ENCODE measurements at places on chromosomes 12 and 14.

DNA sequence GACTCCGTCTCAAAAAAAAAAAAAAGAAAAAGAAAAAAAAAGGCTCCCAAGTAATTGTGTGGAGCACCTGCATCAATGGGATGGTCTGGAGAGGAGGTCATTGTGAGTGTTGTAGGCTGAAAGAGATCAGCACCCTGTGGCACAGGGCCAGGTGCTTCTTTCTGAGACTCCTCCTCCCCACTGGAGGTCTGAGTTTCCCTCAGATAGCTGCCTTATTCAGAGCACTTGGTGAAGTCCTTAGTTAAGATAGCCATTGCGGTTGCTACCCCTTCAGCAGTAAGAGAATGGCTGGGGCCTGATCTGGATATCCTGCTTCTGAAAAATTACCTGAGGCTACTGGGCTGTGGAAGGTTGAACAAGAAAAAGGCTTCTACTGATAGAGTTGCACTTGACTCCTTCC is 69.8 kb downstream of the ANO6 start:
- DNase-seq = no peak

DNA sequence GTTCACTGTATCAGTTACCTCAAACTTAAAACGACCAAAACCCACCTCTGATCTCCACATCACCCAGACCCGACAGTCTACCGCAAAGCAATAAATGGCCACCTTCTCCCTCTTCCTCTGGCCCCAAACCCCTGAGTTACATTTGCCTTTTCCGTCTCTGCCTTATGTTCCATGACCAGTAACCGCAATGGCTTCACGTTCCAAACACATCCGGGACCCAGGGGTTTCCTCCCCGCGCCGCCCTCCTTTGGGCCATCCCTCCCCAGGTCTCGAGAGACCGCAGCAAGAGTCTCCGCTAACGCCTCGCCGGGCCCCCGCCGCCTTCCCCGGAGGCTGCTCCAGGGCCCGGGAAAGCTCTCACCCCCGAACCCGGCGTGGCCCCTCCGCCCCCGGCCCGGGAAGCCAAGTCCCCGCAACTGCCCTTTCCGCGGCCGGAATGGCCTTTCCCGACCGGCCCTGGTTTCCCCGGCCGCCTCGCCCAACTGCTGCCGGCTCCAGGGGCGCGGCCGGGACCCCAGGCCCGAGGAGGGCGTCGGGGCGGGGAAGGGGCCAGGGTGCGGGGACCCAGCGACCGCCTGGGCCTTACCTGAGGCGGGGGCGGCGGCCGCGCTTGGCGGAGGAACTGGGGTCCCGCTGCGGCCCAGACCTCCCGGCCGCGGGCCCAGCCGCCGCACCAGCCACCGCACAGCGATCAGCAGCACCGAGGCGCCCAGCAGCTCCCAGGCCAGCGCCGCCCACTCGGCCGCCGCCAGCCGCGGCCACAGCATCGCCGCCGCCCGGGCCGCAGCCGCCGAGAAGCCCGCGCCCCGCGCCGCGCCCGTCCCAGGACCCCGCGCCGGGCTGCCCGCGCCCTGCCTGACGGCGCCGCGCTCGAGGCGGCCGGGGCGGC is at the start of gene ANKLE2:
ANKLE2 (minus strand) TSS at position 801 of the 889 bp plus-strand sequence; CDS start at position 767, 34 bp downstream.
- peak; percentile 59 for DNase-seq

GRCh38 chr12:108410689-108411088 is 71.6 kb upstream of the CMKLR1 start:
- DNase-seq = no peak

- peak; percentile 16 for DNase-seq
Observed at GRCh38 chr14:59187802-59188460, 536 bp upstream of the DAAM1 start.

- DNase-seq = no peak
Observed at GRCh38 chr12:120130011-120130410, 13.5 kb upstream of the RAB35 start.

- DNase-seq = no peak
Observed at GRCh38 chr14:24556756-24557155, 19.3 kb downstream of the CTSG start.

- DNase-seq = no peak
Observed at GRCh38 chr12:53510181-53510812, 3.0 kb upstream of the NPFF start.

All from stimulated activated CD4-positive, alpha-beta T cell treated with anti-CD3 and anti-CD28 coated beads, Interleukin-15, amount 100 ng/mL, for 1 hour (primary cell).